Cardiac septum (tissue), 1 donor: ENCODE measurements at places on chromosomes 2 and 18. TPM values are rescaled to one million over a fixed set of nuclear protein-coding genes. Genes with fewer than 3 reads are reported as not detected.

- DNase-seq = no peak
Measured at GRCh38 chr18:72727038-72727655, 140.6 kb downstream of the NETO1 start.

DNA sequence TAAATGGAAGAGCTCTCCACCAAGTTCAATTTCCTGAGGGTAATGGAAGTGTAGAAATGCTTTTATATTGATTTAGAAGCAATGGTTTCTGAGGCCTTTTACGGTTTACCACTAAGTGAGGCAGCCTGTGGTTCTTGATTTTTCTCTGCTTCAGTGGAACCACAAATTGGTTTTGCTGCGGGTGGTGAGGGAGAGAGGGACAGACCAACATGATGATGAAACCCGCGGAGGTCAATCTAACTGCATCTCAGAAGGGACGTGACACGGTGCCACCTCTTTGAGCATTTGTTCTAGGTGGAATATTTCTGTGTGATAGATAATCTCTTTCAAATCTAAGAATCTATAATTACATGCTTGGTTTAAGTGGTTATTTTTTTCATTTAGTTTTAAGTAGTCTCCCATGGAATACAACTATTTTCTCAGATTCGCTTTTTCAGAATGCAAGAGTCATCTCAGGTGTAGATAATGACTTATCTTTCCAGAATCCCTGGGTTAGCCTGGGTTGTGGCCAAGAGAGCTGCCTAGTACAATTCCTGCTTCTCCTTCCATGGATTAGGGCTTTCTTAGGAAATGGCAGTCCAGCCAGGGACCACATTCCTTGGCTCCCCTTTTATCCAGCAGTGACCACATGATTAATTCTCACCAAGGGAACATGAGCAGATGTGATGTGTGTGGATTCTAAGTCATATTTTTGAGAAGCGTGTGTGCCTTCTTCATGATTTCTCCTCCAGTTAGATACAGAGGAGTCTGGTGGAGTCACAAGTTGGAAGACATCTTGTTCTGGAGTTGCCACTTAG lies 52.5 kb downstream of the KCNE4 start:
- no peak for DNase-seq

GRCh38 chr2:49261781-49262180 lies 107.5 kb upstream of the FSHR start:
- DNase-seq = no peak

- DNase-seq = no peak
Measured at GRCh38 chr18:4250141-4250540, 205.0 kb downstream of the DLGAP1 start.

DNA sequence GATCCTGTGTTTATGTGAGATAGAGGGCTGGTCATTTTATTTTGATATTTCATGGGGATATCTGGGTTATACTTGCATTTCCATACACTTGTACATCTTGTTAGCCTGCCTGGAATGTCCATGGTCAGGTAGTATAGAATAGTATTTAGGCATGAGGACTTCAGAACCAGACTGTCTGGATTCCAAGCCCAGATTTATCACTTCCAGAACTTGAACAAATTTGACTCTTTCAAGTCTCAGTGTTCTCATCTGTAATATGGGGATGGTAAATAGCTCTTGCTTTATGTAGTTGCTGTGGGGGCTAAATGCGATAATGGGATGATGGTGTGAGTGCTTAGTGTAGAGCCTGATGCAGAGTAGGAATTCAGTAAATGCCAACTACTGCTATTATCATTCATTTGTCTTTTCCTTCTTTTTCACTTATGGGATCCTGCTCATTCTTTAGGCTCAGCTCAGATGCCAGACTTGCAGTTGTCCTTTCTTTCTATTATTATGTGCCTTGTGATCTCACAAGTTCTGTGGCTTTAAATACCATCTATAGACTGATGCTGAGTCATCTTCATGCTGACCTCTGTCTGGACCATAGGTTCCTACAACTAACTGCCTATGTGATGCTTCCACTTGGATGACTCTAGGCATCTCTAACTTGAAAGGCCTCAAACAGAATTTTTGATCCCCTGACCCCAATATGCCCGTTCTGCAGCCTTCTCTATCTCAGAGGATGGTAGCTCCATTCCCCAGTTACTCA lies 67.4 kb downstream of the POLE4 start:
- DNase-seq = no peak

DNA sequence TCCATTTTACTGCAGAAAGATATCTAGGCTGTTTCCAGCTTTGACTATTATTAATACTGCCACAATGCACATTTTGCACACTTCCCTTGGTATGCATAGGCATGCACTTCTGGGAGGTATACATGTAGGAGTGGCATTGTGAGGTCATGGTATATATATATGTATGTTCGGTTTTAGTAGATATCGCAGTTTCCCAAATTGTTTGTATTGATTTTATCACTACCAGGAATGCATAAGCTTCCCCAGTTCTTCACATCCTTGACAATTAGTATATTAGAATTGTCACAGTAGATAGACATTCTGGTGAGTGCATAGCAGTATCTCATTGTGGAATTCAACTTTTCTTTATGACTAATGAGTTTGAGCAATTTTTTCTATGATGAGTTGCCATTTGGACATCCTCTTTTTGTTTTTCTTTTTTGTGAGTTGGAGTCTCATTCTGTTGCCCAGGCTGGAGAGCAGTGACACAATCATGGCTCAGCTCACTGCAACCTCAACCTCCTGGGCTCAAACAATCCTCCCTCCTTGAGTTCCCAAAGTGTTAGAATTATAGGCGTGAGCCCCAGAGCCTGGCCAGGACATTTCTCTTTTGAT lies 4.2 kb upstream of the GRB14 start:
- DNase-seq = no peak

- no peak for DNase-seq
Measured at GRCh38 chr2:186437719-186438118, 48.3 kb upstream of the ZC3H15 start.

Gene DOCK10
- 2.6 TPM for total RNA-seq

GRCh38 chr18:28018351-28018750 lies 158.6 kb downstream of the CDH2 start:
- DNase-seq = no peak

- peak; percentile 91 for DNase-seq
Measured at GRCh38 chr18:48902023-48902855, 48.5 kb downstream of the SMAD7 start.

Gene CDH20
- 0.08 TPM for total RNA-seq

GRCh38 chr2:205675861-205676516 lies 6.3 kb upstream of the NRP2 start:
- no peak for DNase-seq

DNA sequence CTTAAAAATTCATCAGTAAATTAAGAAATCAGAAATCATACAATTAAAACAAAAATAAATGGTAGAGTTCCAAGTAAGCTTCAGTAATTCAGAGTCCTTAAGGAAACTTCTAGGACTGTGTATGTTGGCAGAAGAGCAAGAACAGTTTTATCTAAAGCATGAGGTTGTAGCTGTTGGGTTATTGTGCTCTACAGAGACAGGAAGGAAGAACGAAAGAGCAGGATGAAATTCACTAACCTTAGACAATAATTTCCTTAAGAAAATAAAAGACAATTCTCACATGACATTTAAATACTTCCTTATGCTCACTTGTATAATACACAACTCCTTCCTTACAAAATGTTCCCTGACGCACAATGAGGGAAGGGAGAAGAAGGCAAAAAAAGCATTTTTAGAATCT lies 133.4 kb downstream of the STK39 start:
- DNase-seq = no peak

GRCh38 chr2:119638685-119639554 lies 40.1 kb upstream of the TMEM177 start:
- DNase-seq = no peak

DNA sequence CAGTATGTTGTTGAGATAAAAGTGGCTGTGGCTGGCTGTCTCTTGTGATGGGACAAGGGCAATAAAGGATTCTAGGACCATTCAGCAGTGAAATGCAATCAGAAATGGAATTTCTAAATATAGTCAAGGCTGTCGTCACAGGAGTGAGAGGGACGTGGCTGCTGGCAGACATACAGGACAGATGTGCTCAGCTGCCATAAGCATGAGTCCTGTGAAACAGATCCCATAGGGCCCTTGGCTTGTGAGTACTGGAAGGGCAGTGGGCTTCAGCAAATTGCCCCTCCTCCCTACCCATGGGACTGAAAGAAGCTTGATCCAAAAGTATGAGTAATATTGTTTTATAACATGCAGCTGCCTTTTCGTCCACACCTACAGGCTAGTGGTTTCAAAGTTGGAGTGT lies 4.2 kb upstream of the CNNM3 start:
- DNase-seq = no peak

GRCh38 chr18:11387880-11388279 lies 221.5 kb upstream of the SLC35G4 start:
- DNase-seq = peak; percentile 80

- no peak for DNase-seq
Measured at GRCh38 chr2:162006337-162006736, 67.7 kb downstream of the DPP4 start.

Gene IWS1
- 40.7 TPM for total RNA-seq

DNA sequence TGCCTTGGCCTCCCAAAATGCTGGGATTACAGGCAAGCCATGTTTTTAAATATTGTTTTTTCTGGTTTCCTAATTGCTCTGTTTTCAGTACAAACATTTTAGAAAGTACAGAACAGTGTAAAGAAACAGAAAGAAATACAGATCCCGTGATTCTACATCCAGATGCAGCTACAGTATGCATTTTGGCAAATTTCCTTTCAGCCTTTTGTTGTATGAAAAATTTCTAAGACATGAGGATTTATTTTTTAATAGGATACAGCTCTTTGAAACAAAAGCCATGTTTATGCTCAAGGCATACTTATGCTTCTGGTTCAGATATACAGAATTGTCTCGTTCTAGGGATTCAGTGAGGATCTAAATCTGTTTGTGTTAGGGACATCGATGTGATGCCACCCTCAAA lies 109.5 kb downstream of the MAP2 start:
- DNase-seq = no peak

GRCh38 chr2:8669157-8669817 lies 12.6 kb upstream of the ID2 start:
- no peak for DNase-seq

Gene MLPH
- 15.7 TPM for total RNA-seq

DNA sequence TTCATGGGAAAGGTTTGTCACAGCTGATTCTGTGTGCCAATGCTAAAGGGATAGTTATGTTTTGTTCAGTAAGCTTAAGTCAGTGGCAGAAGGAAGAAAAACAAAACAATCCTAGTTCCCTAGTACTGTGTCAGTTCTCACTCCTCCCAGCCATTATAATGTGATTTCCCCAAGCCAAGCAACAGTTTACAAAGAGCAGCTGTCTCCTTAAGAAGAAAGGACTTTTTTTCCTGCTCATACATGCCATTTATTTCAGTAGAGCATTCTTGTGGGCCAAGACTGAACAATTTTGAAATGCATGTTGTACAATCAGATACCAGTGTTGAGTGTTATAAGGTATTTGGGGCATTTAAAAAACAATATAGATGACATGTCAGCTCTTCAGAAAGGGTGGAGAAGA lies 52.1 kb downstream of the NEMP2 start:
- no peak for DNase-seq

Gene UPP2
- total RNA-seq = not detected

- DNase-seq = no peak
Measured at GRCh38 chr2:128727914-128728313, 409.2 kb upstream of the HS6ST1 start.
